Occipital lobe (tissue), 3 donors: ENCODE measurements at places on chromosomes 6 and 20. TPM values are rescaled to one million over a fixed set of nuclear protein-coding genes. Genes with fewer than 3 reads are reported as not detected.

DNA sequence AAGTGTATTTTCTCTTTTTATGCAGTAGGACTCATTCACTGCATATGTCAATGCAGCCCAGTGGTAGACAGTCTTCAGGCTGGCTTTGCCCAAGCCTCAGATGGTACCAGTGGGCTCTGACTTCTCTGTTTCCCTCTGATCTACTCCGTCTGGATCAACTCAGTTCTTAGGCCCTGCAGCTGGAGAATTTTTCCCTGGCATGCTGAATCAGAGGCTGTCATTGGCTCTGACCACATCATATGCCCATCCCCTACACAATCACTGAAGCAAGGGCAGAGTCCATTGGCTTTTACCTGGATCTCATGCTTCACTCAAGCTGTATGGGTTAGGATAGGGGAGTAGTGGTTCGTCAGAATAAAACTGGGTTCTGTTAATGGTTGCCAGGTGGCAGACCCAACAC, 57.8 kb downstream of the KIZ start:
- DNase-seq = no peak

DNA sequence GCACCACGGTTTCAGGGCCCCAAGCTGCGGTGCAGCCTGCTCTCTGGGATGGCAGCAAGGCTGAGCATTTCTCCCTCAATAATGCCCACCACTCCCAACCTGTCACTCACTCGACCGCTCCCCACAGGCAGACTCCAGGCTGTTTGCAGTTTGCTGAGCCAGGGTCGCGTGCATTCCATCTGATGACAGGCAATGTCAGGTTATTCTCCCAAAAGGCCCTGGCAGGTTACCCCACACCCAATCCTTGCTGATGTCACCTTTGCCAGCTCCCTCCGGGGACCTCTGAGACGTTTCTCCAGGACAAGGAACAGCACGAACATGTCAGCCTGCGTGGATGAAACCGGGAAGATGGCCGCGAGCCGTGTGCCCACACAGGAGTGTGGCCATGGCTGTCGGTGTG, 7.1 kb upstream of the SLCO4A1 start:
- no peak for DNase-seq

- no peak for DNase-seq
These were observed 222.9 kb downstream of the EPHA7 start for GRCh38 chr6:93196406-93196970.

- no peak for DNase-seq
These were observed 3.4 kb downstream of the CST9L start for GRCh38 chr20:23564927-23565326.

DNA sequence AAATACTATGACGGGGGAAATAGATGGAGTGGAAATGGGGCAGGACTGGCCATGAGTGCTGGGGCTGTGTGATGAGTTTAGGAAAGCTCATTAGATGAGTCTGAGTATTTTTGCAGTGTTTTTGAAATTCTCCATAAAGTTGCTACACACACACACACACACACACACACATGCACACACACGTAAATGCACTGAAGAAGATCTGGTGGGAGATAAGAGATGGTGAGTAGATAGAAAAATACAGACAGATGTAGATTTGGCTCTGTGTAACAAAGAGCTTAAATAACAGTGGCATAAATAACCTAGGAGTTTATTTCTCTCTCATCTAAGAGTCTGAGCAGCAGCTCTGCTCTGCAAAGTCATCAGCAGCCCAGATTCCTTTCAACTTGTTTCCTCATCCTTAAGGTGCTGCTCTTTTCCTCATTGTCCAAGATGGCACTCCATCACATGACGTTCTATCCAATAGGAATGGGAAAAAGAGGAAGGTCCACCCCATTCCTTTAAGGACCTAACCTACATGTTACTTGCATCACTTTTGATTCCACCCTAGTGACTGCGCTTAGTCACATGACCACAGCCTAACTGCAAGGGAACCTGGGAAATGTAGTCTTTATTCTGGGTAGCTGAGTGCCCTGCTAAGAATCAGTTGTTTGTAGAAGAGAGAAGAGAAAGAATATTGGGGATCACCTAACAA, 76.4 kb downstream of the EYA2 start:
- no peak for DNase-seq

- no peak for DNase-seq
These were observed 4.8 kb downstream of the SRF start for GRCh38 chr6:43175676-43176422.

- no peak for DNase-seq
These were observed 69.5 kb upstream of the MAP3K7 start for GRCh38 chr6:90656325-90656724.

- DNase-seq = no peak
These were observed 1516.4 kb upstream of the DEFB115 start for GRCh38 chr20:29740951-29741593.

Gene ENPP4
- 27.8 TPM for total RNA-seq

Gene FHL5
- total RNA-seq = 1.7 TPM
